ENCODE measurements at places on chromosomes 6 and 20. TPM values are rescaled to one million over a fixed set of nuclear protein-coding genes. Genes with fewer than 3 reads are reported as not detected.
A peak's percentile ranks its signal among the peaks of the same experiment; 100 is the strongest.

DNA sequence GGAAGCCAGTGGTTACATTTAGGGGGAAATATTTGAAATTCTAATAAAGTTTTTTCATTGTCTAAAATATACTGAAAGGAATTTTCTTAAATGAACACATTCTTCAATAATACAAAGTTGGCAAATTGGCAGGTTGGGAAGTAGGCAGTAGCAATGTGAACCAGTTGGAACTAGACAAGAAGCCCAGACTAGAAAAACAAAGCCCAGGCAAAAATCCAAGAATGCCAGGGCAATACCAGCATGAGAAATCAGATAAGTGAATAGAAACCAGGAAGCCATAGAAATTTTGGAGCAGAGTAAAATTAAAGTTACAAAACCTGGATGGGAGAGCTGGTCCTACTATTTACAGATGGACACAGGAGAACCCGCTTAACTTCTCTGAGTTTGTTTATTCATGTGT lies 52.2 kb downstream of the TPBG start:
- no peak for DNase-seq

DNA sequence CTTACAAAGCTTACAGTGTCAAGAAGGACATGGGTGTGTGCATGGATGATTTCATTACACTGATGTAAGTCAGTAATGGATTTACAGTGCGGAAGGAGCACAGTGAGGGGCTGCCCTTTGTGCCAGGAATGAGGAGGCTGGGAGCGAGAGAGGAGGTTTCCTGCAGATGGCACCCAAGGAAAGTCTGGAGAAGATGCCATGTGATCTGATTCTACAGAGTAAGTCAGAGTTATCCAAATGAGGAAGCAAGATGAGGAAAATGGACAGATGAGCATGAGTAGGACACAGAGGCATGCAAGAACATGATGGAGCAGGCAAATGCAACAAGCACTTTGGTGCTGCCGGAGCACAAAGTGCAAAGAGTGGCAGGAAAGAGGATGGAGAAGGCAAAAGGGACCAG lies 29.7 kb downstream of the MAP7 start:
- DNase-seq: no peak

C20orf204 gene
- 2.1 TPM for polyA plus RNA-seq

DNA sequence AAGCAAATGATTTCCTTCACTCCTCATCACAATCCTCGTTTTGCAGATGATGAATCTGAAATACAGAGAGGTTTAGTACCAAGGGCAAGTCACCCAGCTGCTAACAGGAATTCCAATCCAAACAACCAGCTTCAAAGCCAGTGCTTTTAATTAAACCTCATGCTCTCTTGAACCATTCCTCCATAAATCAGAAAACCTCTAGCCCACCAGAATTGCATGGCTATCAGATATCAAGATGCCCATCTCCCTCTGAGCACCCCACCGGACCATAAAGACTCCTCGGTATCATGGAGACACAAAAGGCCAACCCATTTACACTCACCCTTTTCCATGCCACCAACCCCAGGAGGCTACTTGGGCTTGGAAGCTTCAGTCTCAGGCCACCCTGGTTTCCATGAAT lies 46.0 kb downstream of the TFAP2A start:
- no peak for DNase-seq

- no peak for DNase-seq
Observed at GRCh38 chr6:68372991-68373390, 262.1 kb upstream of the ADGRB3 start.

DNA sequence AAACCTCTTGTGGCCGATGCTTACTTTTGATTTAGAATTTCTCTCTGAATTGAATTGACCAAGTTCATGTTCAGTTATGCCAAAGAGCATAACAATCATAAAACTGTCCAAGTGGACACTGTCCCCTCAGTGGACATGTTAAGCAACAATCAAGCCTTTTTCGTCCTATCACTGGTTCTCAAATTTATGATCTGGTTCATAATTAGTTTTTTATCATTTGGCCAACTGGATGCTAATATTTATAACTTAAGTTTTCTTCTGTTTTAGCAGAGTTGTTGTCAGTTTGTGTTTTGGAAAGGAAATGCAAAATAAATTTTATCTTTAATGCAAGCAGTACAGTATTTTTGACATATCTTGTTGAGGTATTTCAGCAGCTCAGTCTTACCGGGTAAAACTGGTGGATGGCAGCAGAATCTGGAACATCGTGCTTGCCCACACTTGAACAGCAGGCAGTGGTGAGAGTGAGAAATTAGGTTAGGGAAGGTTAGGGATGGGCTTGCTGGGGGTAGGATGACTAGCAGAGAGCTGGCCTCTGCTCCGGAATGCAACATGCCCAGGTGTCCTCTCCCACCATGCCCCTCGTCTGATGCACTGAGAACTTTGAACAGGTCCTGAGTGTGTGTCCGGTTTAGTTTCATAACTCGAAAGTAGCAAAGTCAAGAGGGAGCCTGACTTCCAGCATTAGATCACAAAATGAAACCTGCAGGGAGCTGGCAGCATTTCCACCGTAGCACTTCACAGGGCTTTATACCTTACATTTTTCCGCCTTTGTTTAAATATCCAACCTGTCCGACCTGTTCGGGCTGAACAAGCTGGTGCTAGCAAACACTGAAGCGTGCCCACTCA lies 93.1 kb downstream of the RREB1 start:
- DNase-seq: no peak

TSBP1 gene
- not detected for polyA plus RNA-seq

LRRN4 gene
- polyA plus RNA-seq: not detected

HDDC2 gene
- 157 TPM for polyA plus RNA-seq

DNA sequence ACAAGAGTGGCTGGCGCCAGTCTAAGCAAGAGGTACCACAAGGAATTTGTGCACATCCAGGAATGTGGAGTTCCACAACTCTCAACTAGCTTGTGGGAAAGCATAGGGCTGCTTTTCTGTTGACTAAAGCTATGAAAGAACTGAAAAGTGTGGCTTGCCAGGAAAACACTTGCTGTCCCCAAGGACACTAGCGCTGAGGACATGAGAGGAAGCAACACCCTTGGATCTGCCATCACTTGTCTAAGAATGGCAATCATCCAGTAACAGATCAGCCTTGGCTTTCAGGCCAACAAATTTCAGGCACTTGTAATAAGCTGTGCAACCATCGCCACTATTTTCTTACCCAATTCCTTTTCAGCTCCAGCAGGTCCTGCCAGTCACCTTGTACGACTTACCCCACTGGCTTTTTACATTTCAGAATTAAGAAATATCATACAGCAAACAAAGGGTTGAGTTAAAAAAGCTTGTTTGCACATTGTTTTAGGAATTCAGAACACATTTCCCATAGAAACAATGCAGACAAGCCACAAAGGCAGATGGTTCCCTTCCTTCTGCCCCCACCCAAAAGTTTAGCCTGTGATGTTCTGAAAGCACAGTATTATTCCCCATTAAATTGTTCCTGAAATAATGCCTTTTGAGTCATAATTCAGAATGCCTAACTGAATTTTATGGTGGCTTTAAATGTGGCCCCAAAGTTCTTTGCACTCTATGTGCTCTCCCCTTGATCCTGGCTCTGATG lies 57.9 kb upstream of the SSTR4 start:
- no peak for DNase-seq

DNA sequence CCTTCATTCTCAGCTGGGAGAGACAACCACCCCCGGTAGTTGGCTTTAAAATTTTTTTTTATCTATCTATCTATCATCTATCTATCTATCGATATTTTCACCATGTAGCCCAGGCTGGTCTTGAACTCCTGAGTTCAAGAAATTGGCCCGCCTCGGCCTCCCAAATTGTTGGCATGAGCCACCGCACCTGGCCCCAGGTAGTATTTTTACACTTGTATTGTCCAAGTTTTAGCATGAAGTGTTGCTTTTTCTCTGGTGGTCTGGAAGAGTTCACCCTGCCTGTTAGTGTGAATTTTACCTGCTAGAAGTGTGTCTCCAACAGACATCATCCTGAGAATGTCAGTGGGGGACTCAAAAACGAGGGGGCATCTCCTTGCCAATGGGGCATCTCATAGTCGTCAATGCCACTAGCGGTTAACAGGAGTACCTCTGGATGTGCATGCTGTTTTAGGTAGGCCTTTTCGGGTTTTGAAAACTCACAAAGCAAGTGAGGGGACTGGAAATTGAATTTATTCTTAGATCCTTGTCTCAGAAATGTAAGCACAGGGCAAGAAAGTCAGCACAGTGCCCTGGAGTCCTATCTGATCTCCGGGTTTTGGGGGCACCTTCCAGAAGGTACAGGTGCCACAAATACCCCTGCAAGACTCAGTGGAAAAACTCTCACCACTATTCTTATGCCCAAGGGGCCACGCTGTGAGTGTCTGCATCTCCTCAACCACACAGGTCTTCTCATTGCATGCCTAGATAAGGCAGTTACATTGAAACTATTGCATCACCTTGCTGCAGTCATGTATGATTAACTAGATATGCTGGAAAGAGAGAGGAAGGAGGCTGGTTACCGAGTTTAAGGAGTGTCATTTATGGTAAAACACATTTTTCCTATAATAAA lies 37.1 kb downstream of the TNFAIP3 start:
- DNase-seq: no peak

DNA sequence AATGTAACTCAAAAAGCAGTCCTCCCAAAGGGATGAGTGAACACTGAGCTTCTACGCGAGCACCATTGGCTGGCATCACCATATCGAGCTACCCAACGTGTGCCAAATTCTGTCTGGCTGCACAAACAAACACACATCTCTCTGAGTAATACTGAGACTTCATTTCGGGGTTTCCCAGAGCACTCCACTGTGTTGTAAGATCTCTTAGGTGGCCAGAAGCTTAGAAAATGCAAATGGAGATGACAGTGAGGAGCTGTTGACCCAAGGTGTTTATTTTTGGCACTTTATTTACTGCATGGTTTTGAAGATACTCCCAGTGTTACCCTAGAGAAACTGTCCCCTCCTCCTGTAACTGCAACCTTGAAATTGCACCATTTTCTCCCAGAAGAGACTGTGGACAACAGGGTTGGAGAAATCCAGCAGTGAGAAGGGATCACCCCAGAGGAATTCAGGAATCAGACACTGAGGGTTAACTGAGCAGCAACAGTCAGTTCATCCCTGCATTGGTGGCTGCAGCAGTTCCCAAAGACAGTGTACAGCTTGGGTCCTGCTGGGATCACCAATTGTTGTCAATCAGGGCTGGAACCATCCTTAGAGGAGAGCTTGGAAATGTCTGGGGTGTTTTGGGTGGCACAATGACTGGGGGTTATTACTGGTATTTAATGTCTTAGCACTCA lies 1.0 kb upstream of the RIPOR2 start:
- DNase-seq: no peak

ANKEF1 gene
- 0.50 TPM for polyA plus RNA-seq

- DNase-seq: no peak
Observed at GRCh38 chr20:29472606-29473005, 1784.9 kb upstream of the DEFB115 start.

DNA sequence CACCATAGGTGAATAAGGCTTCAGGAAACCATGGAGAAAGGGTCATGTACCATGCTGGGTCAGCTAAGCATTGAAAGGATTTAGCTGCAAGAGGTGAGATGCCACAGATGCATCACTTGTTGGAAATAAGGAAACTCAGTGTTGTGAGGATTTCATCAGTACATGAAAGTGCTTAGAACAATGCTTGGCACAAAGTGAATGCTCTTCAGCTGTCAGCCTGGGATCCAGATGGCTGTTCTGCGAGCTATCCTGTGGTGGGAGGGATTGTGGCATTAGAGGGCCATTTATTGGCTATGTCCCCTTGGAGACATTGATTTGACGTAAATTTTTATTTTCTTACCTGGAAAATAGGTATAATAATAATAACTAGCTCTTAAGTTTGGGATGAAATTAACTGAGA lies 53.0 kb downstream of the ELOVL2 start:
- no peak for DNase-seq

POU3F2 gene
- not detected for polyA plus RNA-seq

MAN1A1 gene
- polyA plus RNA-seq: 22.6 TPM

- no peak for DNase-seq
Observed at GRCh38 chr6:8023638-8024037, 40.6 kb downstream of the BLOC1S5 start.

- DNase-seq: no peak
Observed at GRCh38 chr6:111430605-111431376, 52.2 kb downstream of the REV3L start.

- DNase-seq: peak; percentile 67
Observed at GRCh38 chr6:136647363-136647852, 97.2 kb upstream of the MAP7 start.

BPIFA1 gene
- polyA plus RNA-seq: not detected

TMEM74B gene
- polyA plus RNA-seq: not detected

GRCh38 chr6:35213824-35214756 lies at the start of gene SCUBE3:
TSS of gene SCUBE3 (plus strand) at chr6:35213956. CDS start at chr6:35214419, 463 bp downstream.
- peak; percentile 59 for DNase-seq

SNAP91 gene
- 0.51 TPM for polyA plus RNA-seq

FBXO5 gene
- 2.5 TPM for polyA plus RNA-seq

DNA sequence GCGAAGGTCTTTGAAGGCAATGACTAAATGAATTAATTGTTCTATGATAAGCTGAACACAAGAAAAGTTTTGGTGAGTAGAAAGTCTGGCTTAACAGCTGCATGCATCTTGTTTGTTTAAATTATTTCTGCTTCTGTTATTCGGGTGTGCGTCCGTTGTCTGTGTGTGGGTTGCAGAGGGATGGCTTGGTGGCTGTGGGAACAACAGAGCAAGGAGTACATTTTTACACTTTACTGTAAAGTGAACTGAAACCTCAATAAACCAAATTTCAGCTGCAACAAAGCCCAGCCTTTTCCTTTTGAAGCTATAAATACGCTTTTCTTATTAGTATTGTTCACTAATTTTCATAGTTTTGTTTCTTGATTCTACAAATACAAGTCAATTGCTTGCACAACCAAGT lies 3.5 kb upstream of the LAMP5 start:
- no peak for DNase-seq

All from aorta (tissue), 5 donors.